Foreskin melanocyte (primary cell): ENCODE measurements at places on chromosomes 13 and 19.

- no peak for DNase-seq
These were observed 5.2 kb upstream of the TM6SF2 start for GRCh38 chr19:19278315-19278714.

DNA sequence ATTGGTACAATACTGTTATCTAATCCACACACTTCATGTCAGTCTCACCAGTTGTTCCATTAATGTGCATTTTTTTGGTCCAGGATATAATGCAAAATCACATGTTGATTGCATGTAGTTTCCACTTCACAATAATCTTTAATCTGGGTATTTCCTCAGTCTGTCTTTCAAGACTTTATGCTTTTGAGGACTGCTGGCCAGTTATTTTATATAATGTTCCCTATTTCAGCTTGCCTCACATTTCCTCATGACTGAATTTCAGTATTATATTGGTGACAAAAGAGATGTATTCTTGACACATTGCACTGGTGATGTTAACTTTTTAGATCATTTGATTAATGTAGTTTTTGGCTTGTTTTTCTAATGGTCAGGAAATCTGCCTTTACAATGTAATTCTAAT is 368.3 kb downstream of the IRS2 start:
- no peak for DNase-seq

DNA sequence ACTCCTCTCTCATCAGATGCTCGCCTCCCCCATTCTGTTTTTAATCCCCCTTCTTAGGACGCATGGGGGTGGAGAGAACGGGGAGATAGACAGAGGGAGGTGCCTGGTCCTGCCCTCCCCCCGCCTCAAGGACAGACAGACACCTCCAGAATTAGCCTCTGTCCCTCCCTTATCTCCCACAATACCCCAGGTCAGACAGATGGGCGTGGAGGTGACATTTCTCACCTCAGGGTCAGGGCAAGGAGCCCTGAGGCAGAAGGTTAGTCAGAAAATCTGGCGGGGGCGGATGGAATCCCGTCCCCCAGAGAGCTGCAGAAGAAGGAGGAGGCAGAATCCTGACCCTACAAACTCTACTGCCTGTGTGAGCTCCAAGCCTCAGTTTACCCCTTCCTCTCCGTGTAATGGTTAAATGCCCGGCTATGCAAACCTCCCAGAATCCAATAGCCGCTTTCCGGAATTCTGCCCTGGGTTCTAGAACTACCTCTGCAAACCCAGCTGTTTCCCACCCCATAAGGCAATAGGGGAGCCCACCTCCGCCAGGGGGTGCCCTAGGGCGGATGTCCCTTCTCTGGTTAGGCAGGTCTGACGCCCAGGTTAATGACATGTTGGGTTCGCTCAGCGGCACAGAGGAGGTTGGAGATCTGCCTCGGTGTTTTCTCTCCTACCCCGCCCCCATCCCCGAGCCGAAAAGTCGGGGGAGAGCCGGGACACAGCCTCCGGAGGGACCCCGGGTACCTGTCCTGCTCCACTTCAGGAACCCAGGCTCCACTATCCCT is 900 bp downstream of the PPP1R13L start:
- DNase-seq = no peak

DNA sequence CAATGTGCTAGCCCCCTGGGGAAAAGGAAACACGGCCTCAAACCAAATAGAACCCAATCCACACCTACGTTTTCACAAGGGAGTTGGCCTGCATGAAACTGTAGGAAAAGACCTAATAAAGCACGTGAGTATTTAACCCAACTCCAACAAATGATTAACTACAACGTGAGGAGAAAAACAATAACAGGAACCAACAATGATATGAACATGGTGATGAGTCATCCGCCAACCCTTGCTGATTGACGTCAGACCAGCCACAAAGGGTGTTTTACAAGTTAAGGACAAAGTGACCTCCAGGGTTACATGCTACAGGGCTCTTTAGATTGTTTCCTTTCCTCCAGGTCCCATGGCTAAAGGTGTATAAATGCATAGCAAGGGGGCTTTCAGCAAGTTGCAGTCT is 460.5 kb downstream of the COG6 start:
- DNase-seq = peak; percentile 78

GRCh38 chr13:101691341-101691860 is 238.9 kb downstream of the ITGBL1 start:
- DNase-seq = no peak

DNA sequence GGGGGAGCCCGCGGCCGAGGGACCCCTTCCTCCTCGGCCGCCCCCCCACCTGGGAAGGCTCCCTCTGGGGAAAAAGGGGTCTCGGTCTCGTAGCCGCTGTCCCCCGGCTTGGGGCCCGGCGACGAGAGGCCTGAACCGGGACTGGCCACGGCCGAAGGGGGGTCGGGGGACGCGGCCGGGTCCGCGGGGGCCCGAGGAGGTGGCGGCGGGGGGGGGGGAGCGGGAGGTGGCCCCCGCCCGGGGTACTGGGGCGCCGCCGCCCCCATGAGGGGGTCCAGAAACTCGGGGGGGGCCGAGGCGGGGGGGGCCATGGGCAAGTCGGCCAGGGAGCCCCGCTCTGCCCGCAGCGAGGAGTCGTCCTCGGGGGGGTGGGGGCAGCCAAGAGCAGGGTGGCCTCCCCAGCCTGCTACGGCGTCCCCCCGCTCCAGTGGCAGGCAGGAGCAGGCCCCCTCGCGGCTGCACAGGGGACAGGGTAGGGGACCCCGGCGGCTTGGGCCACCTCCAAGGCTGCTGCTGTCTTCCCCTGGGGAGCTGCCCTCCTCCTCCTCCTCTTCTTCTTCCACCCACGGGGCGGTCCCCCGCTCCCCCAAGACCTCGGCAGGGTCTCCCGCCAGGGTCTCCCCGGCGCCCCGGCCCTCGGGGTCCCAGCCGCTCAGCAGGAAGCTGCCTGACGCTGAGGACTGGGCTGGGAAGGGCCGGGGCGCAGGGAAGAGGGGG is 12.9 kb downstream of the LMTK3 start:
- DNase-seq = no peak

DNA sequence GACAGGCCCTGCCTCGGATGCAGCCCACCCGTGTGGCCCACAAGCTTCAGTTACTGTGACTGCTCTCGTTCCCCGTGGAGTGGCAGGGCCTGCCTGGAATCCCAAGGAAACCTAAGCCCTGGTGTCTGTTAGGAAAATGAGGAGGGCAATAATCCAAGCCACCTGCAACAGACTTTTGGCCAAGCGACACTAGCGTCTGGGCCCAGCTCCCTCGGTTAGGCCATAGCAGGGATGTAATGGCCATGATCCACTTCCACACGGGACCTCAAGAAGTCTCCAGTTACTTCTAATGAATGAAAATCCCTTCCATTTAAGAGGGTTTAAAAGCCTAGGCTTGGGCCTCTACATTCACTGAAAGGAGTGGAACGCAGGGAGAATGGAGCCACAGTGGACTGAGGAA is 8.9 kb downstream of the ZC3H4 start:
- no peak for DNase-seq

GRCh38 chr19:7994928-7995809 is 10.3 kb downstream of the ELAVL1 start:
- DNase-seq = no peak

DNA sequence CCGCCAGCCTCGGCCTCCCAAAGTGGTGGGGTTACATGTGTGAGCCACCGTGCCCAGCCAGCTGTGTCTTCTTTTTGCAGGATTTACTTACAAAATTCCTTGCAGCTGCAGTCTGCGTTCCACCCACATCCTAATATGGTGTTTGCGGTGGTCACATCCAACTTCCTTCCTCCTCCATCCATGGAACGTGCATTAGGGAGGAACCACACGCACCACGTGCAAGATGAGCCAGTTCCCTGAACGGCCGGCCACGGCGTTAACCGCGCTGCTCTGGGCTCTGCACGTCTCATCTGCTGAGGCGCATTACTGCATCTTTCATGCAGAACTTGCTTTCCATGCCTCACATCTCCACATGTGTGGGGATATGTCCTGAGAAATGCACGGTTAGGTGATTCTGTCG is 13.0 kb upstream of the SIGLEC11 start:
- no peak for DNase-seq

DNA sequence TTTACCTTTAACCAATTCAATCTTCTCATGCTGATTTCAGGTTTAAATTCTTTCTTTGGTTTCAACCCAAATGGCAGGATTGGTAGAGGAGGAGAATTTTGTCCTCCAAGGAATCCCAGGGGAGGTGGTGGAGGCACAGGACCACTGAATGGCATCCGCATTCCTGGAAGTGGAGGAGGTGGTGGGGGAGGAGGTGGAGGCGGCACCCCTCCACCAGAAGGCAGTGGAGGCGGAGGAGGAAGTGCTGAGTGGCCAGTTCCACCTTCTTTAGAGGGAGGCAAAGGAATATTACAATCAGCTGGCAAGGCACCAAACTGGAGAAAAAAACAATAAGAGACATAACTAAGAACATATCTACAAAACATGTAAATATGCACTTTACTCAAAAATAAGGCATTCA is 192.9 kb downstream of the DIAPH3 start:
- DNase-seq = no peak

- DNase-seq = no peak
These were observed 1.1 kb downstream of the GRIN2D start for GRCh38 chr19:48394331-48395169.

- DNase-seq = peak; percentile 40
These were observed 4.9 kb upstream of the TNFSF14 start for GRCh38 chr19:6674868-6675305.

DNA sequence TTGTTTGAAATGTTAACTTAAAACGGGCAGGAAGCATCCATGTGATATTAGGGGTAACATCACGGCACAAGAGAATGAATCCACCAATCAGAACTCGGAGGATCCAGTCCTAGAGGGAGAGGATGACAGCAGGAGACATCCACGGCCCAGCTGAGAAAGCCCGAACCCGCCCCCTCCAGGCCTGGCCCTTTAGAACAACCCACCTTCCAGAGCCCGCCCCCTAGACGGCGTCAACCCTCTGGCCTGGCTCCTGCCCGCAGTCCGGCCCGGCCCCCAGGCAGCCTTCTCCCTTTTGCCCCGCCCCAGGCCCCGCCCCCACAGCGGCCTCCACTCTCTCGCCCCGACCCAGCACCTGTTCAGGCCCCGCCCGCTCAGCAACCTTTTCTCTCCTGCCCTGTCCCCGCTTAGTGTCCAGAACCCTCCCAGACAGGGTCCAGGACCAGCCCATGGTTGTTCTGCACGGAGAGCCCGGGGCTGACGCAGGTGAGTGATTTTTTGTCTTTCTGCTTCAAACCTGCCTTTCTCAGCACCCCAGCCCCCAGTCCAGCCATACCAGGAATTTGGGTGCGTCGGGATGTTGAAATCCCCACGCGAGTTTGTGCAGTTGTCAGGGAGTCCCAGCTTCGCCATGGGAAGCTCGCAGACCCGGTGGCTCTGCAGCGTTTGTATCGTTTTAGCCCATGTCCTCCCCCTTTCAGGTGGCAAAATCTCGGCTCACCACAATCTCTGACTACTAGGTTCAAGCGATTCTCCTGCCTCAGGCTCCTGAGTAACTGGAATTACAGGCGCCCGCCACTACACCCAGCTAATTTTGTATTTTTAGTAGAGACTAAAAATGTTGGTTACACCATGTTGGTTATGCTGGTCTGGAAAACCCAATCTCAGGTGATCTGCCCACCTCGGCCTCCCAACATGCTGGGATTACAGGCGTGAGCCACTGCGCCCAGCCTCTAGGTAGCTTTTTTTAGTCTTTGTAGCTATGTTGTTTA is 16.1 kb downstream of the ZNF816 start:
- DNase-seq = no peak

- DNase-seq = no peak
These were observed 1.2 kb upstream of the FBXL3 start for GRCh38 chr13:77028202-77028601.

DNA sequence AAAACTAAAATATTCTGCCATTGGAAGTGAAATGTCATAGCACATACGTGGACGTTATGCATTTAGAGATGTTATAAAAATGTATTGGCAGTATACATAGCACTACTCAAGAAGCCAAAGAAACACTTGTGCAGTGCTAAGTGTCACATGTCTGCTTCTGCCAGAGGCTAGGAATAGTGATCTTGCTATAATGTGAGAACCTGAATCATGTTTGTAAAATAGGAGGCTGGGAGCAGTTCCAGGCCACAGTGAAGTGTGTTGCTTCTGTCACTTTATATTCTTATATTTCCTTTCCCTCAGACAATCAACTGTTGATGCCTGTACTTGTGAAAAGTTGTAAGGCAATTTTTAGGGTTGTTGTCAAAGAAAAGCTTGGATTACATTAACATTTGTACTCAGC is 3.4 kb downstream of the TRAPPC2B start:
- no peak for DNase-seq

GRCh38 chr13:44843403-44843802 is 145.9 kb downstream of the NUFIP1 start:
- no peak for DNase-seq

DNA sequence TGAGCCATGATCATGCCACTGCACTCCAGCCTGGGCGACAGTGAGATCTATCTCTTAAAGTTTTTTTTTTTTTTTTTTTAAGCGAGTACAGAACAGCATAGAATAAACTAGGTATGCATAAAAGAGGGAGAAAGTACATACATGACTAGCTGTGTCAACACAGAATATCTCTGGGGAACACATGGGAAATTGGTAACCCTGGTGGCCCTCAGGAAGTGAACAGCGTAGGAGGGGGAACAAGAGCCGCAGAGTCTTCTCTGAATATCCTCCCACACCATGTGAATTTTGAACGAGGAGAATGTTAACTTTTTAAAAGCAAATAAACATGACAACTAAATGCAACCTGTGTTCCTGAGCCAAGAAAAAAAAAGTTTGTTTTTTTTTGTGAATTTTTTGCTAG is 15.2 kb downstream of the PHLDB3 start:
- DNase-seq = no peak

- DNase-seq = peak; percentile 70
These were observed 521.3 kb downstream of the UQCRFS1 start for GRCh38 chr19:28691683-28692082.

- DNase-seq = no peak
These were observed 50.6 kb downstream of the USPL1 start for GRCh38 chr13:30668312-30668711.

DNA sequence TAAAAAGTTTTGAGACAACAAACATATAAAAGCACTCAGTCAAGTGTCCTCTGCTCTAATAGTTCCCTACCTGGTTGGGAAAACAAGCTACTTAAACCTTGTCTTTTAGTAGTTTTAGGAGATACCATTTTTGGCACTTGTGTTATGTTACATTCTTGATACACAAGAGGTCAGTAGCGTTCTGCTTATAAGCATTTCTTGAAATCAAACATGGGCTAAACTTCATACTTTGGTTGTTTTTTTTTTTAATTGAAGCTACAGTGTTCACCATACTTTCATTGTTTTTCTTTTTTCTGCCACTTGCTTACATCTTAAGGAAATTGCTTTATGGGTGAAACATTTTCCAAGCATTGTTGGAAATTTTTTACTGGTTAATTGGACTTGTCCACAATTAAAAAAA is 12.9 kb downstream of the NHLRC3 start:
- peak; percentile 35 for DNase-seq

- DNase-seq = no peak
These were observed 515.4 kb downstream of the DCT start for GRCh38 chr13:93964146-93964512.

DNA sequence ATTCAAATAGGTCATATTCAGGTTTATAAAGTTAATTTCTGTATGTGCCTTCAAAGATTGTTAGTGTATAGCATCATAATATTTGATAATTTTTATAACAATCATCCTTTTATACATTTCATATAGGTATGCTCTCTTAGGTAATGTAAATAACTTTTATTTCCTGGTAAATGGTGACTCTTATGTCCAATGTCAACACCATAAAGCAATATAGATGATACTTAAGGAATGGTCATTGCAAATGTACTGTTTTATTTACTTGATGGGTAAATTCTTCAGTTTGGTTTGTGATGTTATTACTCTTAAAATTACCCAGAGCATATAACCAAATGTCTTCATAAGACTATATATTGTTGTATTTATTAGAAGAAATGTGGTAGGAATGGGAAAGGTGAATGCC is 928.7 kb downstream of the PCDH9 start:
- DNase-seq = no peak
